Caco-2 (cell line): ENCODE measurements at places on chromosomes 7 and 10.

GRCh38 chr7:50656141-50656895, 91.1 kb upstream of the DDC start:
- no peak for DNase-seq
- H3K27ac ChIP-seq, result no peak overlapping the region
- H3K27me3 ChIP-seq, result no peaks in the 10 kb centered on the region

GRCh38 chr10:12400266-12400931, 51.1 kb downstream of the CAMK1D start:
- no peaks in the 10 kb centered on the region for H3K27me3 ChIP-seq
- no peaks in the 10 kb centered on the region for H3K36me3 ChIP-seq
- H3K27ac ChIP-seq, result no peak overlapping the region
- no peak overlapping the region for H3K4me3 ChIP-seq
- no peak for DNase-seq
- 0 out of 2 replicates have a peak, but pooled peaks cover 2% of the 10 kb centered on the region for H3K4me1 ChIP-seq

- no peak overlapping the region for H3K4me3 ChIP-seq
- DNase-seq, result no peak
- peaks cover 38% of the 10 kb centered on the region for H3K4me1 ChIP-seq
- H3K36me3 ChIP-seq, result no peaks in the 10 kb centered on the region; the same call in 1 of the 2 replicates
- H3K27ac ChIP-seq, result no peak overlapping the region
- no peaks in the 10 kb centered on the region for H3K27me3 ChIP-seq
These were observed 11.3 kb downstream of the MRPS33 start for GRCh38 chr7:141003172-141004065.

DNA sequence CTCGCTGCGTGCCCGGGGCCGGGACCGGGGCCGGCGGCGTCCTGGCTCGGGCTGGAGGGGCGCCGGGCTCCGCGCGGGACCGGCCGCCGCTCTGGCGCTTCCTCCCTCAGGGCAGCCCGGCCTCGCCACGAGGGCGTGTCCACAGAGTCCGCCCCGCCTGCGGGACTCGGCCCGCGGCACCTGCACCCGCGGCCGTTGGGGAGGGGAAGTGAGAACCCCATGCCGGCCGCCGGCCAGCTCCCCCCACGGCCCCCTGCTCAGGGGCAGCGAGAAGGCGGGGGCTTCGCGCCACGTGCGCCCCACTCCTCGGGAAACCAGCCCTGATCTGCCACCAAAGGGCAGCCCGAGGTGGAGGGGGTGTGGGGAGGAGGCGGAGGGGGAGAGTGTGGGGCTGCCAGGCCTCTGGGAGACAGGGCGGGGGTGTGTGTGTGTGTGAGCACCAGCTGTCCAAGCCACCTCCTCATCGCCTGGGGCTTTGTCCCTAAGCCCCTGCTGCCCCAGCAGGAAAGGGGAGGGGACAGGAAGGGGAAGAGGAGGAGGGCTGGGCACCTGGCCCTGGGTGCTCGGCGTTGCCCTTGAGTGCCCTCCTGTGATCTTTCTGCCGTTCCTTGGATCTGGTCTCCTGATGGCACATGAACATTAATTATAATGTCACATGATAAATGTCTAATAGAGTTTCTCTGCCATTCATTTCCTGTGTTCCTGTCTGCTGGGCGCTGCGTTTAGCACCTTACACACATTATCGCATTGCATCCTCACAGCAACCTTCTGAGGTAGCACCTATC, at the start of gene PIK3AP1:
TSS of gene PIK3AP1 (minus strand) at position 93 of the 785 bp plus-strand sequence. CDS start 120 bp downstream, outside the sequence.
- no peaks in the 10 kb centered on the region for H3K36me3 ChIP-seq
- peak within 1 kb of the TSS; percentile 54 for H3K4me3 ChIP-seq
- peaks cover 13% of the 10 kb centered on the region; the same call in 1 of the 2 replicates for H3K4me1 ChIP-seq
- peak; percentile 48 for DNase-seq
